ENCODE measurements at places on chromosomes 7 and 10. TPM values are rescaled to one million over a fixed set of nuclear protein-coding genes. Genes with fewer than 3 reads are reported as not detected.

The CD36 gene
- total RNA-seq: 561 TPM

The NPFFR1 gene
- not detected for total RNA-seq

The MMP21 gene
- 0.09 TPM for total RNA-seq

The UBN2 gene
- total RNA-seq: 8.0 TPM

The AKR1C1 gene
- total RNA-seq: 116 TPM

The PAXIP1 gene
- total RNA-seq: 13.5 TPM

The LSM5 gene
- 50.8 TPM for total RNA-seq

The VAX1 gene
- total RNA-seq: not detected

The RTKN2 gene
- 11.9 TPM for total RNA-seq

The PALD1 gene
- 0.18 TPM for total RNA-seq

The BAIAP2L1 gene
- total RNA-seq: 1.1 TPM

The SPDYE2 gene
- total RNA-seq: not detected

The AKR1C2 gene
- total RNA-seq: 376 TPM

The KLF14 gene
- total RNA-seq: not detected

The TASOR2 gene
- 147 TPM for total RNA-seq

The TMEM273 gene
- not detected for total RNA-seq

The SFTPA2 gene
- not detected for total RNA-seq

The SPDYE8 gene
- total RNA-seq: not detected

The DENND11 gene
- total RNA-seq: 10.2 TPM

The ARHGAP12 gene
- total RNA-seq: 44.2 TPM

The ADCYAP1R1 gene
- not detected for total RNA-seq

The CDHR1 gene
- not detected for total RNA-seq

The LIPF gene
- not detected for total RNA-seq

The OSBPL3 gene
- total RNA-seq: 16.1 TPM

The BMPR1A gene
- total RNA-seq: 74.7 TPM

The CPSF4 gene
- 13.1 TPM for total RNA-seq

The TMEM270 gene
- not detected for total RNA-seq

The MUC12 gene
- total RNA-seq: not detected

The ITPRID1 gene
- not detected for total RNA-seq

The NPSR1 gene
- not detected for total RNA-seq

The NFE2L3 gene
- 0.18 TPM for total RNA-seq

The DPY19L1 gene
- 55.2 TPM for total RNA-seq

The FEZF1 gene
- total RNA-seq: not detected

The LIPJ gene
- total RNA-seq: 0.09 TPM

The WDFY4 gene
- total RNA-seq: not detected
